Stimulated activated CD8-positive, alpha-beta memory T cell treated with anti-CD3 and anti-CD28 coated beads, Interleukin-2, amount 100 ng/mL, for 48 hours (primary cell): ENCODE measurements at places on chromosomes 12 and 14.

DNA sequence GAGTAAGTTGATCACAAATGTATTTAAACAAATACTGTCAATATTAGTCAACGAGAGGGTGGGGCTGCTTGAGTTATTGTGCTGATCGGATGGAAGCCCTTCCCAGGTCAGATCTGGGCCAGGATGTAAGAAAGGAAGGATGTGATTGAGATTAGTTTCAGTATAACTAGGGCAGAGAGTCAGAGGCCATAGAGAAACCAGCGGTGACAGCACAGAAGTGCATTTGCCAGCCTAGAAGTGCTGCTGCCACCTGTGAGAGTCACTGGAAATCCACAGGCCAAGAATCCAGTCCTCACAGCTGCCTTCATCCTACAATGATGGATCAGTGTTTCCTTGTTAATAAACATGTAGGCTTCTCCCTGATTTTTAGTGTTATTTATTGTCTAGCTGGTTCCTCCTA, 9.8 kb upstream of the FERMT2 start:
- DNase-seq: no peak

- DNase-seq: no peak
These were observed 39.1 kb downstream of the DDHD1 start for GRCh38 chr14:53113989-53114388.

DNA sequence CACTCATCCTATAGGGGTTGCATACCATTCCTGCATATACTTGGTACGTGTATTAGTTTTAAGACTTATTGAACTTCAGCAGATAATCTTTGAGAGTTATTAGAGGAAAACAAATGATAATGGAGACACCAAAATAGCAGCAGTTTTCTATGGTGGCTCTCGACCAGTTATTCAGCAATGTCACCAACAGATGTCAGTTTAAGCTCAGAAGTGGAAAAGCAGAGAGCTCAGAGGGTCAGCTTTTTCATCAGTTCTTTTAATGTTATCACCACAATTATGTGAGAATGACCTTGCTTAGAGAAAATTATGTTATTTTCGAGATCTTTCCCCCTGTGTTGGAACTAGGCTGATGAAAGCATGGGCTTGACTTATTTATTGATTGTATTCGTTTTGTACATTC, 32.0 kb downstream of the PTPN11 start:
- no peak for DNase-seq

DNA sequence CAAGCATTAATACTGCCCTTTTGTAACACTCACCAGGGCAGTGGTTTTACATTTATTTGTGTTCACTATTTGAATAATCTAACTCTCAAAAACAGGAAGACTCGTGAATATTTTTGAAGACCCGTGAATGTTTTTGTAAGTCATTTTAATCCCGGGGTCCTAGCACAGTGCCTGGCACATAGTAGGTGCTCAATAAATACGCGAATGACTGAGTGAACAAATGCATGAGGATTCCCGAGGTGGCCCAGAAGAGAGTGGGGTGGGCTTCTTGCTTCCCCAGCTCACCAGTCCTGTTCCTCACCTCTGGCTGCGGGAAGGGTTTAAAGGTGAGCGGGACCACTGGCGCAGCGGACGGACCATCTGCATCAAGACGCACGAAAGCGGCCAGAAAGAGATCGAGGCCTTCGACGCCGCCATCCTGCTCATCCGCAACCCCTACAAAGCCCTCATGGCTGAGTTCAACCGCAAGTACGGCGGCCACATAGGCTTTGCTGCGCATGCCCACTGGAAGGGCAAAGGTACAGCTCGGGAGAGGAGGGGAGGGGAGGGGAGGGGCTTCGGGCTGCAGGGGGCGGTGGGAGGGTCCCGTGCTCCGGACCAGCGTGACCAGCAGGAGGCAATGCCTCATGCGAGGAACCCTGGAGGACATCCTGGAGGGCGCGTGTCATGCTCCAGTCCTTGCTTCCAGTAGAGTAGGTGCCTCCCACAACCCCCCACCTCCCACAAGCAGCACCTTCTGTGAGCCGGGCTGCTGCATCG, 98.9 kb downstream of the CMKLR1 start:
- DNase-seq: no peak

DNA sequence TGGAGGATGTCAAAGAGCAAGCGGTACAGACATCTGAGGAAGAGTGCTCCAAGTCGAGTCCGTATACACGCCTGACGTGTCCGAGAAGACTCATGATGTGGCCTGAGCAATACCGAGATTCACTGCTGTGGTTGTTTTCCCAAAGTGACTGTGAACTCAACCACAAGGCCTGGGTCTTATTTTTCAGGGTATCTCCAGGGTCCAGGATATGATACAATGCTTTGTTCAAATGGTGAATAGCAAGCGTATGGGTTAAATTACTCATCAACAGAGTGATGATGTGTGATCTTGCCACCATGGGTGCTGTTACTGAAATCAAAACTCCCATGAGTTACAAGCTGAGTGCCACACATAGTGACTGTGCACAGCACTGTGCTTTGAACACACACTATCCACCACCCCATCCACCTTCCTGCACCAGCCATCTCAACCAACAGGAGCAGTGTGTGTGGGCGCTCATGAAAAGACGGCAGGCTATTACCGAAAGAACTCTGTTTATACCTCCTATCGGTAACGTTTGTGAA, 109.6 kb downstream of the BCAT1 start:
- DNase-seq: peak; percentile 55

DNA sequence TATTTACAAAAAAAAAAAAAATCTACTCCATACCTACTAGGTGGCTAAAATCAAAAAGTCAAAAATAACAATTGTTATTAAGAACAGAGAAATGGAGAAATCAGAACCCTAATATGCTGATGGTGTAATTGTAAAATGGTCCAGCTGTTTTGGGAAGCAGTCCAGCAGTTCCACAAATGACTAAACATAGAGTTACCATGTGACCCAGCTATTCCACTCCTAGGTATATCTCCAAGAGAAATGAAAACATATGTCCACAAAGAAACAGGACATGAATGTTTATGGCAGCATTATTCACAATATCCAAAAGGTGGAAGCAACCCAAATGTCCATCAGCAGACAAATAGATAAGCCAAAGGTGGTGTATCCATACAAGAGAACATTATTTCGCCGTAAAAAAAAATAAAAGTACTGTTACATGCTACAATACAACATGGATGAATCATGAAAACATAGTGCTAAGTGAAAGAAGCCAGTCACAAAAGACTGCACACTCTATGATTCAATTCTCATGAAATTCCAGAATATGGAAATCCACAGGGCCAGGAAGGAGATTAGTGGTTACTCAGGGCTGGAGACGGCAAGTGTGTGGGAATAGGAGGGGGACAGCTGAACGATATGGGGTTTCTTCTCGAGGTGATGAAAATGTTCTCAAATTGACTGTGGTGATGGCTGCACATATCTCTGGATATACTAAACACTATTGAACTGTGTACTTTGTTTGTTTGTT, 9.1 kb upstream of the DPF3 start:
- DNase-seq: no peak

- no peak for DNase-seq
These were observed 83.0 kb upstream of the FZD10 start for GRCh38 chr12:130079279-130079678.

- DNase-seq: no peak
These were observed 23.7 kb upstream of the HDAC7 start for GRCh38 chr12:47843226-47843980.

DNA sequence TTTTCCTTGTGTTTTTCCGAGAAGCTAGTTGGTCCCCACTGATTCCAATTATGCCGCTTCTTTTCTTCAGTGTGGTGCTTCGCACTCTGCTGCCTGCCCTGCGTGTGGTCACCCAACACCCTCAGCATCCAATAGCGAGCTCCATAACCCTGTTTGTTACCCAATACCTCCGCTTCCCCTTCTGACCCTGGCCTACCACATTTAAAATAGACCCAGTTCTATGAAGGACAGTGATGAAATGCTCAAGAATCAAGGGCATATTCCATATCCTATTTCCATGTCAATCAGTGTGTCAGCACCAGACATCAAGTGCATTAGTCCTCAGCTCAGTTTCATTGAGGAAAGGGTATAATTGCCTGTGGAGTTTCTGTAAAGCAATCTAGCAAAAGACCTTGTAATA, 9.5 kb downstream of the NDRG2 start:
- no peak for DNase-seq

- DNase-seq: no peak
These were observed 47.7 kb downstream of the SPRING1 start for GRCh38 chr12:116689979-116690744.

DNA sequence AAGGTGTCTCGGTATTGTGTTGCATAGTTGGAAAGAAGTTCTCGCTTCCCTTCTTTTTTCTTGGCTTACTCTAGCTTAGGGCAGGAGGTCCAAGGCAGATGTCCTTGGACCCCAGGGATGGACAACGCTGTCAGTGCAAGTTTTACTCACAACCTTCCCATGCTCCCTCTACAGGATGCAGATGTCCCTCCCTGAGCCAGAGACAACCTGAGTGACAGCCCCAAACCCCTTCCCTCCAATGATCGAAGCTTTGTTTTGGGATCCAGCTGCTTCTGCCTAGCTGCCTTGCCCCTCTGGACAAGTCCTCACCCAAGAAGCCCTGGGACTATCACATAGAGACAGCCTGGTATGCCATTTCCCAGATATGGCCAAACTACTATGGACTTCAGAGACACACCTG, 112.0 kb upstream of the RAP1B start:
- DNase-seq: no peak

- no peak for DNase-seq
These were observed 49.7 kb downstream of the TRMT5 start for GRCh38 chr14:60931218-60931617.

DNA sequence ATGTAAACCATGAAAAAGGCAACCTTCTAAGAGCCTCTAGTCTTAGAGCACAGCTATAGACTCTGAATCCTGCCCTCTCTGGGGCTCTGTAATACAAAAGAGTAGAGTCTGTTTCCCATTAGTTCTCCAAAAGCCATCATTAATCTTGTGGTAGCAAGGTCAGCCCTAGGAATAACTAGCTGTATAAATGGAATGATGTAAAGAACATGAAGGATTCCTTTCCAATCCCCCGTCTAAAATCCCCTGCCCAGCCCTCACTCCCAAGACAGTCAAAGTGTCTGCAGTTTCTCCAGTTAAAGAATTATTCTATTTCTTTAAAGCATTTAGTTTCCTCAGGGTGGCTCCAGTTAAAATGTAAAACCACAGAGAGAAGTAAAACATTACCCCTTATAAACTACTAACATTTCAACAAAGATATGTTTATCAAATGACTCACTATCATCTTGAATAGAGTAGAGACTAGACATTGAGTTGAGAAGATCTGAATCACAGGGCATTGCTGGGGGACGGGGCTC, 104.2 kb downstream of the ST8SIA1 start:
- no peak for DNase-seq

GRCh38 chr12:108241986-108242703, 97.0 kb downstream of the CMKLR1 start:
- no peak for DNase-seq

GRCh38 chr14:56064513-56064912, 53.7 kb upstream of the PELI2 start:
- no peak for DNase-seq

DNA sequence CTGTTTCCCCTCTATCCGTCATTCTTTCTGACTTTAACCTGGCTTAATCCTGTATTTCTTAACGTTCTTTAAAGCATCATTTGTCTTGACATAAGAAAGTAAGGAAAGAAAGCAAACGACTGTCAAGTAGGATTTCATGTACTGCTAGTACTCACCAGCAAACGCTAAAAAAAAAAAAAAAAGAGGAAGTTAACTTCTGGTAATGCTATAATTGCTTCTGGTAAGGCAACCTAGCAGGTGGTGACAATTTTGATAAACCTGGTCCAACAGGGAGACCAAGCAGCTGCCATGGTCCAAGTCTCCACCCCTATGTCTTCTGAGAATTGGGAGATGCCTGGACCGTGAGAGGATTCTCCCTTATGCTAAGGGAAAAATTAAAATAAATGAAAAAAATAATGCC, 306.6 kb downstream of the DAD1 start:
- no peak for DNase-seq

DNA sequence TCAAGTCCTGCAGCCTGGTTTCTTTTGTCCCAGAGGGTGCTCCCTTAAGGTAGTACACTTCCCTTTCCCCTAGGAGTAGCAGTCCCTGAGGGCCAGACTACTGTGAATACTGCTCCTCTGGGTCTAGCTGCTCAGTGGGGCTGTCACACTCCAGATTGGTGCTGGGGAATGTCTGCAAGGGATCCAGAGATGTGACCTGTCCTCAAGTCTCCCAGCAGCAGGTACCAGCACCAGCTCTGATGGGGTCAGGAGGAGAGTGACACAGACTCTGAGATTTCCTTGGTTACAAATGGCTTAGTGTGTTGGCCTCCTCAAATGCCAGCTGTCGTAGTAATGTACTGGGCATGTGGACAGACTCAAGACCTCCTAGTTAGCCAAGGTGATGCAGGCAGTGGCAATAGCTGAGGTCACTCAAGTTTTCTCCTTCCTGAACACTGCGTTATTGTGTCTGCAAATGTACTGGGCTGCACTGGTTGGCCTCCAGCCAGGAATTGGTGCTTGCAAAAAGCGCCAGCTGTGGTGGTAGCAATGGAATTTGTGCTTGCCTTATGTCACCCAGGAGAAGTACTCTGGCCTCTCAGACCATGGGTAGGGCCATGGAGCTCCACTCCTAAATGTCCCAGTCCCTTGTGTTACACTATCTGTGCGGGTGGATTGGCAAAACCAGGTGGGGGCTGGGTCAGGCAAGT, 36.4 kb upstream of the AEBP2 start:
- no peak for DNase-seq

- no peak for DNase-seq
These were observed 33.0 kb downstream of the SCFD1 start for GRCh38 chr14:30655124-30655523.

- DNase-seq: no peak
These were observed 730 bp downstream of the PPP1R3E start for GRCh38 chr14:23301969-23302289.

GRCh38 chr12:58860788-58861240, 59.5 kb downstream of the LRIG3 start:
- no peak for DNase-seq

GRCh38 chr12:94284046-94284445, 135.7 kb downstream of the PLXNC1 start:
- no peak for DNase-seq
